ENCODE measurements at places on chromosomes 7 and 10.

- DNase-seq, result no peak
Measured at GRCh38 chr10:32979041-32979440, 21.0 kb upstream of the ITGB1 start.

- DNase-seq, result no peak
Measured at GRCh38 chr10:110052916-110053315, 45.1 kb downstream of the ADD3 start.

- no peak for DNase-seq
Measured at GRCh38 chr10:71213761-71214440, 1.5 kb downstream of the UNC5B start.

GRCh38 chr10:120516426-120516825 lies 59.4 kb downstream of the PLPP4 start:
- DNase-seq, result no peak

DNA sequence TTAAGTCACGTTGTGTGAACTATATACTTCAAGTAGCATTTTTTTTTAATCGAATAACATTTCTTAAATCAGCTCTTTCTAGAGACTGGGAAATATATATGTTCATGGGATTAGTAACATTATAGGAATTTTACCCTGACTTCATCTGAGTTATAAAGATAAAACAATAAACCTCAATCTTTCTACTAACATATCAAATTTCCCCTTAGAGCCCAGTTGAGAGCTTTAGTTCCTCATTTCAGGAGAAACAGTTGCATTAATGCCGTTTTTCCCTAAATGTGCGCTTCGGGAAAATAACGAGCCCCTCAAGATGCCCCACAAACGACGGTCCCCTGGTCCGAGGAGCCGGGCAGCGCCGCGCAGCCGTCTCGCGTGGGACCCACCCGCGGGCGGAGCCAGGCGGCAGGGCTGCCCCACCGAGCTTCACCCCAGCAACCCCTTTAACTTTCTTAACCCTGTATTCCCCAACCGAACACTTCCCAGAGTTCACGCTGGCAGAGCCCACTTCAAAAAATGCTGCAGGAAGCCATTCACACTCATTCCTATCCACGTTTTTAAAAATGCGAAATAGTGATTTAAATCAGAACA lies 152.5 kb upstream of the YAE1 start:
- DNase-seq, result no peak

DNA sequence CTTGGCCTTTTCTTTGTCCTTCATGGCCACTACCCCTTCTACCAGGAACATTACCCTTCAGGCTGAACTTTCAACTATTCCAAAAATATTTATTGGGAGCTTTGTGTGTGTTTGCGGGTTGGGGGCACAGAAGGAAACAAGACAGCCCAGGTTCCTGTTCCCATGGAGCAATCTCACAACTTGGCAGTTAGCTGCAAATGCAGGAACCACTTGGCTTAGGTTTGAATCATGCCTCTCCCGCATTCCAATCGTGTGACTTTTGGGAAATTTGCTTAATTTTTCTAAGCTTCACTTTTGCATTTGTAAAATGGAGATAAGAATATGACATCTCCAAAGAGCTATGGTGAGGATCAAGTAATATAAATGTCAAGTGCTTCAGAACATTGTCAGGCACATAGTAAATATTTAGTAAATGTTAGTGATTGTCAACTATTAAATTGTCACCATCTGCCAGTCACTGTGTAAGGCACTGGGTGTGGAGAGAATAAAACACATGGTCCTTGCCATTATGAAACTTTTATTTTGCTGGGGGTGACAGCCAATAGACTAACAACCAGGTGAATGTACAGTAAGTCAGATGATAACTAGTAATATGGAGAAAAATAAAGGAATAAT lies 277.1 kb downstream of the SNX13 start:
- DNase-seq, result no peak

GRCh38 chr7:48090095-48090805 lies 1.2 kb downstream of the UPP1 start:
- no peak for DNase-seq

GRCh38 chr7:44212581-44213184 lies 11.9 kb downstream of the YKT6 start:
- no peak for DNase-seq

DNA sequence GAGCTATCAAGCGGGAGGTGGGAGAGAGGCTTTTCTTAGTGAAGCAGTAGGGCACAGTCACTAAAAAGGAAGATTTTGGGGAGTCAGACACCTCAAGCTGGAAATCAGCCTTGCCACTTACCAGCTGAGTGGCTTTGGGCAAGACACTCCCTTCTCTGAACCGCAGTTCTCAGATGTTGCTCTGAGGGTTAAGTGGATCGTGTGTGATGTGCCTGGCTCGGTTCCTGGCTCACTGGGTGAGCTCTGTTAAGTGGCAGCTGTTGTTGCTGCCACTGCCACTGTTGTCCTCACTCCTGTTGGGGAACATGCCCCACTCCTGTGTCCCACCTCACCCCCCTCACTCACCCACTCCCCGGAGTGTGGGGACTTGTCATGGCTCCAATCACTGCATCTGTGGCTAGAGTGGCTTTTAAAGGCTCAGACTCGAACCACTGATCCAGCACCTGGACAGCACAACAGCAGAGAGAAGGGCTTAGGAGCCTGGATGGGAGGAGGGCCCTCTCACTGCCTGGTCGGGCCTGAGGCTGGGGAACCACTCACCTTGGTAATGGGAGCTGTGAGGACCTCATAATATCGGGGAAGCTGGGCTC lies 20.0 kb downstream of the PYROXD2 start:
- no peak for DNase-seq

GRCh38 chr7:32163141-32163806 lies 93.1 kb upstream of the PDE1C start:
- no peak for DNase-seq

- DNase-seq, result no peak
Measured at GRCh38 chr10:78954689-78955088, 114.1 kb upstream of the ZMIZ1 start.

DNA sequence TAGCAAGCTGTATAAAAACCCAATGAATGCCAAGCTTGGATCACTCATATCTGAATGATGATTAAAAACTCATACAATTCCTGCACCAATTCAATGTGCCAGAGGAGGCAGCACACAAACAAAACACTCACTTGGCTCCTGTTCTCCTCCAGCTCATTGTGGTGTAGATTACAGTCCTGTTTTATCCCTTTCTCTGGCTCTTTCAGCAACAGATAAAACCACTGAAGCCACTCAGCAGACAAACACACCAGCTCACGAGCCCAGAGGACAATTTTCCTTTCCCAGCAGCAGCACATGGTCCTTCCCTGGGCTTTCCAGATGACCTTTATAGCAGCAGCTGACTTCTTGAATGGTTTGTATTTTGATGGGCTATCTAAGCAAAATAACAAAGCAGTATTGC lies 107.3 kb upstream of the STARD3NL start:
- no peak for DNase-seq

DNA sequence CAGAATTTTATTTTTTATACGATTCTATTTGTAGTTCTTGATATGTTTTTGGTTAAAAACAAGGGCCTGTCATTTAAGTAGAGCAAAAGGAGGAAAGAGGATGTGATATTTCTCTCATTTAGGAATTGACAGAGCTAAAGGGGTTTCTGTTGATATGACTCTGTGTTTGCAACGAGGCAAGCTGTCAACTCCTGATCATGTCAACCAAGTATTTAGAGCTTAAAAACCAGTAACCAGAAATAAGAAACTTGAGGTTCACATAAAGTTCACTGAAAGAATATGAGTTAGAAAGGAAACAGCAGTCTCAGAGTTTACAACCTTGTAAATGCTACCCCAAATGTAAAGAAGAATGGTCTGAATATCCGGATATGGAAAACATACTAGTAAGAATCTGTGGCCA lies 434.2 kb downstream of the PARD3 start:
- DNase-seq, result no peak

DNA sequence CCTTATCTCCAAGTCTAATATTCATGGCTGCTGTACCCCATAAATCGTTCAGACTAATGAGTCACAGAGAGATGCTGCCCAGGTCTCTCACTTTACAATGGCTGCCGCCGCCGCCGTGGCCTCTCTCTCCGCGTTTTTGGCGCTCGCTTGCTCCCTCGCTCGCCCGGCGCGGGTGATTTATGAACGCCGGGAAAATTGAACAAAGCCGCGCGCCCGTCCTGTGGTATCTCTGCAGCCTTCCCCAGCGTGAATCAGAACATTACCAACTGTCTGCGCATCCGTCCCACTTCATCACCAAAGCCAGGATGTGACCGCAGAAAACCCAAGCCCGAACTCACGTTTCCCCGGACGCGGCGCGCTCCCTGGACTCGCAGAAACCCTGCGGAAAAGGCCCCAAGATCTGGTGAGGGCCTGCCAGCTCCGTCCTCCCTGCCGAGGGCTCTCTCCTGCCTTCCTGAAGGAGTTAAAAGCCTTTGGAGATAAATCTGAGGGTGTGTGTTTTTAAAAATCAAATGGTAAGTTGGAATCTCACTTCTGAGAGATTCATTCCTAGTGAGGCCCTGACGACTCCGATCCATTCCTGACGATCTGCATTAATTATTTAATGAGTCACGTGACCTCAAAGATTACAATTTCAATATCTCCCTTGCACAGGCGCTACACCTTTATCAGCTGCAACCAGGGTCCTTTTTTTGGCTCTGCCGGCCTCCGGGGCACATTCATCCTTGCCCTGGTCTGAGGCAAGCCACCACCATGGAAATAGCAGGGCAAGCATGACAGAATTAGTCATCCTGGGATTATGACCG lies 6.3 kb downstream of the HOXA4 start:
- no peak for DNase-seq

DNA sequence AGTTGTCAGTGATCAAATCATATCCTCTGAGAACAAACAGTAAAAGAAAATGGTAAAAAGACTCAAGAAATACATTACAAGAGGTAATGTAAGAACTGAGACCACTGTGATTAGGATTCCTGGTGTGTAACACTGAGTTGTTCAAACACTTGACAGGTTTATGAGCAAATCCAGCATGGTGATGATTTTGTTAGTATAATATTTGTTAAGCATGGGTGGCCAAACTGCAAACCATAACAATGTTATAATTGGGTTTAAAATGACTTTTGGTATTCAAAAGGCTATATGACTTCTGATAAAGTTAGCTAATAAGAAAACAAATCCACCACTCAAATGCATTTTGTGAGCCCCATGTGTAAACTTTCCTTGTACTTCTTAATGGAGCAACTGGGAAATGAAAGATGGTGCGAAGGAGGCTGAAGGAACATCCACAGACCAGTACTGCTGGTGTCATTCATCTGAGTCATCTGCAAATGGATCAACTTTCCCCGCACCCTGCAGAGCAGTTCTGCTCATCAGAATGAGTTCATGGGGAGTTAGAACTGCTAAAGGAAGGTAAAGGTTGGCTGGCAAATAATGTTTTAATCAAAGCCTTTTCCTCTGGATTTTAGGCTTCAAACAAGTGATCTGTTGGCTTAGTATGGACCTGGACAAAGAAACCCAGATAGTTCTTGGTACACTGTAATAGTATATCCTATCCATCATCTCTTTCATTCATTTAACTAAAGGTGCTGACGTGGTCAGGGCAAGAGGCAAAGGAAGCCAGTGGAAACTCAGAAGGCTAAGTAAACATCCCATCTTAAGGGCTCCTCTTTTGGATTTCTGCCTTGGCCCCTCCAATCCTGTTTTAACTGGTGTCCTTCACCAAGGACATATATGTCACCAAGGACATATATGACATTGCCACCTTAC lies 45.0 kb downstream of the AFAP1L2 start:
- DNase-seq, result no peak

DNA sequence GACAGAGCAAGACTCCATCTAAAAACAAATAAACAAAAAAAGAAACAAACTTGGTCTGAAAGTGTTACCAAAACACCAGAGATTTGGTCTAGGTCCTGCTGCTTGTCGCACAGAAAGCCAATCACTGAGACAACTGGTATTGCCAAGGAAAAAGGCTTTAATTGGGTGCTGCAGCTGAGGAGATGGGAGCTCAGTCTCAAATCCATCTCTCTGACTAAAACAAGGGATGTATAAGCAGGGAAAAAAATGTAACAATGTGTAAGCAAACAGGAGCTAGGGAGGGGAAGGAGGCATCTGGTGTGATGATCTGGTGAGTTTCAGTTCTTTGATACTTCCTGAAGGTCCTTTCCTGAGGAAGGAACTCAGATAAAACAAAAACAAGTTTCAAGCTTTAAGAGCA lies 8.4 kb upstream of the PDIA4 start:
- no peak for DNase-seq

DNA sequence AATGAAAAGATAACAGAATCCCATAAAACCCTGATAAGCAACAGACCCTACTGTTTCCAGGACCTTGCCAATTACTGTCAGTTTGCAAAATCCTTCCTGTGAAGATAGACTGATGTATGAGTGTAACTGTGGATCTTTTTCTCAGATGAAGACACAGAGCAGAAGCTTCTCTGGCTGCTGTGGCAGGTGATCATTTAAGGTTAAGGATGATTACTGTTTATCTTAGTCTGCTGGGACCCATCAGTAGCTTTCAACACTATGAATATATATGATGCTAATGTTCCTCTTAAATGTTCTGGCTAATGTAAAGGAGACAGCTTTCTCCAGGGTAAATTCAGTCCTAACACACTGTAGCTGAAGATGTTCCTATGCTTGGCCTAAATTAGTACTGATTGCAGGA lies 56.0 kb upstream of the CTTNBP2 start:
- no peak for DNase-seq

GRCh38 chr10:5284311-5285057 lies 80.3 kb upstream of the UCN3 start:
- DNase-seq, result peak; percentile 72

- DNase-seq, result no peak
Measured at GRCh38 chr7:7321681-7322080, 139.3 kb downstream of the C1GALT1 start.

DNA sequence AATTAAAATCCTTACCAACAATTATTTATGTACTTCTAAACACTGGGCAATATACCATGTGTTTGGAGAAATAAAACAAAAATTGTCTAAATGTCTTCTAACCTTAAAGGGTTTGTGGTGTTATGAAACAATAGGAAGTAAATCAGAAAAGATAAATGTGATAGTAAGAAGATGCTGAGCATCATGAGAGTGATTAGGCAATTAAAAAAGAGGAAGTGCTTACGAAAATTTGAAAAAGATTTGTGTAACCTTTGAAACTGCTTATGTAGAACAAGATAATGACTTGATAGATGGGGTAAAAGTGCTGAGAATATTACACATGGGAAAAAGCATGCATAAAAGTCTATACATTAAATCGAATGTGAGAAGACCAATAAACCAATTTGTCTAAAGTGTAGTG lies 573.4 kb upstream of the CNTNAP2 start:
- DNase-seq, result no peak

DNA sequence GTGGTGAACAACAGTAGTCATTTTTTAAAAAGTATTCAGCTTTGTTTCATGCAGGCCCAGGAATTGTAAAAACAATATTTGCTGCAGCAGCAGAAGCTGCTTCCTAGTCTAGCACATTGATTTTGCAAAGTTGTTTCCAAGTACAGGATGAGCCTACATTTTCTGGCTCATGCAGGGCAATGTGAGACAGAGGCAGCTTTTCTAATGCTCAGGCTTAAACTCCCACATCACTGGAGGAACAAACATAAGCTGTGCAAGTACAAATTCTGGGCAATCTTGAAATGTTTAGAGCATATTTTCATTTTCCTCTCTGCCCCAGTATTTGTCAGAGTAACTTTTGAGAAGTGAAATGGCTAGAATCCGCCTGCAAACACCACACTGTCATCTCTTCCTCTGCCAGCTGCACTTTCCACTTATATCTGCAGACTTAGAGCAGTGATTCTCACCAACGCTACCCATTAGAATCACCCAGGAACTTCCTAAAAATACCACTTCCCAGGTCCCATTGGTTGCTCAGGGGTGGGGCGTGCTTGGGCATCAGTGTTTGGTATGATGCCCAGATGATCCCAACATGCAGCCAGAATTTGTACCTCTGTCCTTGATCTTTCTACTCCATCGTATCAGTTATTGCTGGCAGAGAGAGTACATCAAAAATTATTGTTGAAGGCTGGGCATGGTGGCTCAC lies 304.1 kb upstream of the LRGUK start:
- no peak for DNase-seq

- DNase-seq, result no peak
Measured at GRCh38 chr7:10677211-10677610, 296.5 kb upstream of the PHF14 start.
